ENCODE measurements at places on chromosomes 3 and 15.

DNA sequence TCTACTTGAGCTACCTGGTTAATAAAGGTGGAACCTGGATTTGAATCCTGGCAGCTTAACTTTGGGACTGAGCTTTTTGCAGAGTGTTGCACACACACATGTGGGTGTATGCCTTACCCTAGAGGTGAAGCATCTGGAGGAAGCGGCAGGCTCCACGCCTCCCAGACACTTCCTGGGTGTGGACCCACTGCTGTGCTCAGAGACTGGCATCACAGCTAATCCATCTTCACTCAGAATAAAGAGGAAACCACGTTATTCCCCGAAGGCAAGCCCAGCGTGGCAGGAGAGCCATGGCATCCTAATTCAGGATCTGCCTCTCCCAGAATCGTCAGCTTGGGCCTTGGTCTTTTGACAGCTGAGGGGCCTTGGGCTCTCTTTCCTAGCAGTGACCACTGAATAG is 25.5 kb downstream of the CCDC13 start:
- peak; percentile 39 for DNase-seq

DNA sequence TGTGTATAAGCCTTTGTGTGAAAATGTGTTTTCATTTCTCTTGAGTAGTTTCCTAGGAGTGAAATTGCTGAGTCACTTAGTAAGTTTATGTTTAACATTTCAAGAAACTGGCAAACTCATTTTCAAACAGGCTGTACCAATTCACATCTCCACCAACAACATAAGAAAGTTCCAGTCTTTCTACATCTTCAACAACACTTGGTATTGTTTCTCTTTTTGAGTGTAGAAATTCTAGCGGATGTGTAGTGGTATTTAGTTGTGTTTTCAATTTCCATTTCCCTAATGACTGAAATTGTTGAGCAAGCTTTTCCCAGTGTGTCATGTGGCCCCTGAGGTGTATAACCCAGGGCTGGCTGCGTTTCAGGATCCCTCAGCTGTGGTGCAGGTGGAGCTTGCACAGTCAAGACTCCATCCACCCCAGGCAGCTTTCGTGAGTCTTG is 258.5 kb downstream of the PDCD6IP start:
- DNase-seq: no peak

DNA sequence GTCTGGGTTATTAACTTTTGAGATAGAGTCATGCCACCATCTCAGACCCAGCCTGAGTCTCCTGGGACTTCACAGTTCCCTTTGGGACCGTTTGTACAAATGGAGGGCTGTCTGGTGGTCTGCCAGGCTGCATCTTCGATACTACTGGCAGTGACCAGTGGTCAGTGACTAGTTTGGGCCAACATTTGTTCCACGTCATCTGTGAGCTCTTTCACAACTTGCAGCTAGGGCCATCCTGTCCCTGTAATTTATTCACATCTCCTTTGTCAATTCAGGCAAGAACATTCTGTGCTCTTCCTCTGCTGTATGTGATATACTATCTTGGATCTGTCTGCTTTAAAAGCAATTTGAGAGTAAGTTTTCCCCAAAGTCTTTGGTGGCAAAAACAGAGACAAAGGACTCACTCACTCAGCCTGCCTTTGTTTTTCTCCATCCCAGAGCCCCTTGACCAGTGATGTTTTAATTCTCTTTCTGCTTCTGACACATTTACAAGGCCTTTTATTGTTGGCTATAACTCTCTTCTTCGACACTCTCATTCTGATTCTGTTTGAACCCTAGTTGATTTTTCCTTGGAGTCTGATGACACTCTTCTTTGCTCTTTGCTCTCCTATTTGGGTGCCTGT is 353.4 kb downstream of the EPHB1 start:
- no peak for DNase-seq

- DNase-seq: no peak
These were observed 32.3 kb upstream of the CCK start for GRCh38 chr3:42298259-42298658.

GRCh38 chr15:97961067-97961954 is 808 bp downstream of the ARRDC4 start:
- peak; percentile 38 for DNase-seq

DNA sequence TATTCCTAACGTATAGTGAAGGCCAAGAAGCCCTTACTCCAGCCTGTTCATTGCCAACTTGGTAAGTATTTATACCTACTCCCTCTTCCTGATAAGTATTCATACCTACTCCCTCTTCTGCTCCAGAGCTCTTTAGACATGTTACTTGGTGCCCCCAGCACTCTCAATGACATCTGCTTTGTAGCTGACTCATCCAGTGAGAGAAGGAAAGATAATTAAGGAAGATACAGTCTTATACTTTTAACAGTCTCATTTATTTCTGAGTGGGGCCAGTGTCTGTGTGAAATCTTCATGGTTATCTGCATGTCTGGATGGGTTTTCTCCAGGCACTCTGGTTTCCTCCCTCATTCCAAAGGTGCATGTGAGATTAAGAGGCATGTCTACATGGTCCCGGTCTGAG is 698.7 kb downstream of the FHIT start:
- DNase-seq: no peak

DNA sequence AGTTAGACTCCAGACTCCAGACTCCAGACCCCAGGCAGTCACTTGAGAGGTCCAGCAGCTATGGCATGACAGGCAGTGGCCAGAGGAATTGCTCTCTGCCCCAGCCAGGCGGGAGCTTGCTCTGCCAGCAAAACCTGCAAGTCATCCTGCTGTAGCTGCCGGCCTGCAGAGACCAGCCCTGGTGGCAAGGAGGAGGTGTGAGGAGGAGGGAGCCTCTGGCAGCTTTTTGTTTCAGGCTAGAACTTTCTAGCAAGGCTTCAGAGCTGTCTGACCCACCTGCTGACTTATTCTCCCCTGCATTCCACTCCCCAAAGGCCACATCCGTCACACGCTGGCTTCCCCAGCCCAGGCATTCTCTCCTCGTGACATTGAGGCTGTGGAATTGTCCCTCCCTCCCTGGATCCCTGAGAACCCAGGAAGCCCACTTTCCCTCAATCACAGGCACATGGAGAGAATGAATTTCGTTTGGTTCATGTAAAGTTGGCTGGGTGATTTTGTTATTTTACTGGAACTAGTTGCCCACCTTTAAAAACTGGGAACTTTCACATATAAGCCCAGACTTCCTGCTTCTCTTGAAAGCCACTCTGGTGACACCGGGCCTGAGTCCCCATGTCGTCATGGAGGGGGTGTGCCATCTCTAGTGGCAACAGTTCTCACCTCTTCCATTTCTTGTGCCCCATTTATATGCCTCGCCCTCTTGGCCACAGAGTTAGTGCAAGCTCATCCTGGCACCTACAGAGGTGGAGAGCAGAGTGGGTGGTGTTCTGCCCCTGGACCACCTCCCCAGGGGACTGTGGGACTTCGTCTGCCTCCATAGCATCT is 82.7 kb downstream of the ABHD5 start:
- DNase-seq: peak; percentile 74

DNA sequence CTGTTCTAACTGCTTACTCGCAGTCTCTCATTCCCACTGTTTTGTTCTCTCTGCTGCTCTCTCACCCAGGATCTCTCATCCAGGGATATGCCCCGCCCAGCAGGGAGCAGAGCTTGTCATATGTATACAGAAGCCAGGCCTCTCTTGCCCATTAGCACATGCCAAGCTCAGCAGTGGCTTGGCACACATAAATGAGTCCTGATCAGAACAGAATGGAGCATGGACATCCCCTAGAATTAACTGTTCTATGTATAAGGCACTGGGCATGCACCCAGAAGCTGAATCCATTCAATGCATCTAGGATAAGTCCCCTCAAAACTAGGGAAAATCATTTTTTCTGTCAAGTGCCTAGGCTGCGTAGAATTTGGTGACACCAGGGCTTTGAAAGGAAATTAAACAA is 61.6 kb downstream of the IGSF11 start:
- no peak for DNase-seq

DNA sequence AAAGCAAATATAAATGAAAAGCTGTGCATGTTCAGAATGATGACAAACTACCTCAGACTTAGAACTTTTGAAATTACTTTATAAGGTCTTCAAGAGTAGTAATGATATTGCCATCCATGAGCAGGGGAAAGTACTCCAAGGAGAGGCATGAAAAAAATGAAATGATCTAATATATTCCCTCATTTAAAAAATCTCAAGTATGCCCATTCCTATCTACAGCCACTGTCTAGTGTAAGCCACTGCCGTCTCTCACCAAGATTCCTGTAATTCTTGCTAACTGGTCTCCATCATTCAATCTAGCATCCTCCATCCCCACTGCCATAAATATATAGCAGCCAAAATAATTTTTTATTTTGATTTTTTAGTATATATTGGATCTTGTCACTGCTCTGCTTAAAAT is 258.8 kb downstream of the PLOD2 start:
- no peak for DNase-seq

GRCh38 chr15:40984964-40985363 is 31.7 kb downstream of the CHAC1 start:
- no peak for DNase-seq

DNA sequence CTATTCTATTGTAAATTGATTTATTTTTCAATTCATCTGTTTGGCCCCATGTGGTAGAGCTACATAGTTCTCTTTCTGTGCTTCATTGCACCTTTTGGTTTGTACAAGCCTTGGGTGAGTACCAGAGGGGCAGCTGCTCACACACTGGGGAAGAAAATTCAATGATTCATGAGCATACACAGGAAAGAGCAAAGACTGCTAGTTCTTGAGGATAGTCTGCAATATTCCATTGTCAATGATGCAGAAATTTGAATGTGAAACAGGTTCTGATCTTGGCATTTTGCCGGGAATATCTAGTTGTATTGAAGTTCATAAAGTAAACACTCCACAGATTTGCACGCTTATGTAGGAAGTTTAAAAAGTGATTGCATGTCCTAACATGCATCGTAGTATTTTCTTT is 304.6 kb downstream of the NAALADL2 start:
- no peak for DNase-seq

DNA sequence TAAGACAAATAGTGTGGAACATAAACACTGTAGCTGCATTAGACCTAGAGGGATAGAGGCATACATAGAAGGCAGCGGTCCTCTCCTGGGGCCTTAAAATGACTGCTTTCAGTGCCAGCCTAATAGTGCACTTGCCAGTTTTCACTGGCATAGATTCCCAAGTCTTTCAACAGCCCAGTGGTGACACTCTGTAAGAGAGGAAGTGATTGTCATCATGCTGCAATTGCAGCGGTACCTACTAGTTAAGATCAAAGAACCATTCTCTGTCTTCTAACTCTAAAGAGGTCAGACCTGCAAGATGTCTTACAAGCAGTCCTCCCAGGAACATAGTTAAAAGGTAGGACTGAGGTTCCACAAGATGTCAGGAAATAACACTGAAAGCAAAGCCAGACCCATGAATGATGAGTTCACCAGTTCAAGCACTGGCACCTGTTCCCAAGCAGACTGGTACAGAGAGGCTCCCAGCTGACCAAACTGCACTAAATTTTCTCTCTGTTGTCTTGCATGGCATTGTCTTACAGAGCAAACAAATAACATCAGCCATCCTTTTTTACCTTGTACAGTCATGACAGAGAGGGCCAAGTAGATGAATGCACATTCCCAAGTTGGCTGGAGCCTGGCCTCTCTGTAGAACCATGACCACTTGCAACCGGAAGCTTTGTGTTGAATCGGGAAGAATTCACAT is 100.5 kb upstream of the SKOR1 start:
- DNase-seq: no peak

- DNase-seq: peak; percentile 21
These were observed 43.7 kb upstream of the TUBGCP5 start for GRCh38 chr15:23083115-23083514.

- no peak for DNase-seq
These were observed 96.9 kb upstream of the TBL1XR1 start for GRCh38 chr3:177294221-177294620.

DNA sequence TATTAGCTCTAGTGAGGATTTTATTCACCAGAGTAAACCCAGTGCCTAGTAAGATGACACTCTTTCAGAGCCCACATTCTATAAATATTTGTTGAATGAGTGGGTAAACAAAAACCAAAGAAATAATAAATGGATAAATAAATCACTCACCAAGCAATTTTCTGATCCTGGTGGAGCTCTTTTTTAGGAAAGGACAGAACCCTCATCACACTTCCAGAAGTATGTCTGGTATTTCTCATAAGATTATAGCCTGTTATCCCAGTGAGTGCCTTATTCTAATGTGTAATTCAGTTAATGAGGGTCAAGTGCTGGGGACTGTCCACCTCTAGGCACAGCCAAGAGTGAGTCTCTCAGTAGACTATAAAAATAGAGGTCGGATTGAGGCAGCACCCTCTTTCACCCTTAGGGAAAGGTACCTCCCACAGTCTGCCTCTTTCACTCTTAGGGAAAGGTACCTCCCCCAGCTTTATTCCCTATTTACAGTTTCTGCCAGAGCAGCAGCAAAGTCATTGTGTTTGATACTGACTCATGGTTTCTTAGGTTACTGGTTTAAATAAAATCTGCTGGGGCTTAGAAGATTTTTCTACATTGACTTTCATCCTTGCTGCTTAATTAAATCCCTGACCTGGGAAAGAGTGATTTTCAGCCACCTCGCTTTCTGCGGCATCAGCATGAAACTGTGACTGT is 145.0 kb downstream of the STAC start:
- no peak for DNase-seq

DNA sequence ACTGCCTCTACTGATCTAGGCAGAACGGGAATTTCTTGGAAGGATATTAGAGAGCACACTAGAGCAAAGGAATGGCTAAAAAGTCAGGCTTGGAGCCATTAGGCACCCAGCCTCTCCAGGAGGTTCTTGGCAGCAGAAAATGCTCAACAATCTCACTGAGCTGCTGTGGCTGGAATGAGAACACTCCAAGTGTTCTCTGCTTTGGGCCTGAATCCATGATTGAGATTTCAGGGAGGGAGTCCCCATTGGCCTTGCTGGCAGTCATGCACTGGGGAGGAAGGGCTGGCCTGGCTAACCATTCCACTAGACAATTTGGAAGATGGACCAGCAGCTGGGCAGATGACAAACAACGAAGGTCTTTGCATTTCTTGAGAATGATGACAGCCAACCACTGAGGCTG is 362.6 kb downstream of the SHQ1 start:
- DNase-seq: no peak

GRCh38 chr3:157088601-157089454 is 71.1 kb downstream of the CCNL1 start:
- peak; percentile 97 for DNase-seq

DNA sequence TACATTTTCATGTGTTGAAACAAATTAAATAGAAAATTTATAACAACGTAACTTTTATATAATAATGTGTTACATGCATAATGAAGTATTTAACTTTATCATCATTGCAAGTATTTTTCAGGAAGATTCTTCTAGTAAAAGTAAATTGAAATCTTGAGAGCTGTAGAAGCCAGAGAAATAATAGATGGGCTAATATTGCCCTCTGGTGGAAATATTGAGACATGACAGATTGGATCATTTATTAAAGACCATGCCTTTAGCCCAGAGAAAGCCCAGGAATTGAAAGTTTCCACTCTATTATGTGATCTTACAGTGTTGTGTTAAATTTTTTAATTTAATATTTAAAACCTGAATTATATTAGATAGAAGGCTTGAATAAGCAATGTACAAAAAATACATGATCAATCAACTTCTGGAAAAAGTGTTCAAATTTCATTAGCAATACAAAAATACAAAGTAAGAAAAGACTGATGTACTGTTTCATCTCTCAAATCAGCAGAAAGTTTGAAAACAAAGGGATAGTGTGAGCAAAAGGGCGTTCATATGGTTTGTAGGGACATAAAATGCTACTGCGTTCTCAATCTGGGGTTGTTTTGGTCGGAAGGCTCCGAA is 52.7 kb upstream of the SPTSSB start:
- DNase-seq: peak; percentile 63

GRCh38 chr15:66195621-66196230 is 57.8 kb downstream of the MEGF11 start:
- no peak for DNase-seq

All from suppressor macrophage (primary cell).